ENCODE measurements at places on chromosomes 4 and X. TPM values are rescaled to one million over a fixed set of nuclear protein-coding genes. Genes with fewer than 3 reads are reported as not detected.

The GABRB1 gene
- 4.0 TPM for total RNA-seq

The FMR1NB gene
- not detected for total RNA-seq

DNA sequence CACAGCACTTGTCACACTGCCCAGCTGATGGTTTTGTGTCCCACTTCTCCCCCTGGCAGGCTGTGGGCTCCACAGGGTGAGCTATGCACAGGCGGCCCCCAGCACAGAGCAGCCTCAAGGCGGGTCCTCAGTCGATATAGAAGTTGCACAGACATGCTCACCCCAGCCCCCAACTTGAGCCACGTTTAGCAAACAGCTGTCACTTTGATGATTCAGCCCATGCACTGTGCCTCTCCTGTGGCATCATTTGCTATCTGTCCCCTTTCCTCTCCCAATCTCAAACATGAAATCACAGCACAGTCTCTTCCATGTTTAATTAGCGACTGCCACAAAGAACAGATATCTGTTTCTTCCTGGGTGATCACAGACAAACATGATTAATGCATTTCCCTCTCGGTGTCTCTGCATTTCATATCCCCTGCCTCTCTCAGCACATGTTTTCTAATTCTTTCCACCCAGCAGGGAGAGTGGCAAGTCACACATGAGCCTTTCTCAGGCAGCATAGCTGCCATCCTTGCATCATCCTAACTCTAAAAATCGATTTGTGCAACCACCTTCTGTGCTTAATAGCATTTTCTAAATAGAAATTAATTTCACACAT lies 204.9 kb downstream of the EVC2 start:
- DNase-seq, result no peak

The HPF1 gene
- 20.2 TPM for total RNA-seq

The GPR143 gene
- not detected for total RNA-seq

The ZCCHC12 gene
- not detected for total RNA-seq

The SERTM2 gene
- total RNA-seq, result not detected

All from left ventricle myocardium superior (tissue), 1 donor.